ENCODE measurements at places on chromosomes 12 and 14.

- DNase-seq, result no peak
Measured at GRCh38 chr14:22388669-22389595, 200.1 kb downstream of the DAD1 start.

GRCh38 chr14:41830714-41831406 lies 224.2 kb downstream of the LRFN5 start:
- DNase-seq, result no peak

DNA sequence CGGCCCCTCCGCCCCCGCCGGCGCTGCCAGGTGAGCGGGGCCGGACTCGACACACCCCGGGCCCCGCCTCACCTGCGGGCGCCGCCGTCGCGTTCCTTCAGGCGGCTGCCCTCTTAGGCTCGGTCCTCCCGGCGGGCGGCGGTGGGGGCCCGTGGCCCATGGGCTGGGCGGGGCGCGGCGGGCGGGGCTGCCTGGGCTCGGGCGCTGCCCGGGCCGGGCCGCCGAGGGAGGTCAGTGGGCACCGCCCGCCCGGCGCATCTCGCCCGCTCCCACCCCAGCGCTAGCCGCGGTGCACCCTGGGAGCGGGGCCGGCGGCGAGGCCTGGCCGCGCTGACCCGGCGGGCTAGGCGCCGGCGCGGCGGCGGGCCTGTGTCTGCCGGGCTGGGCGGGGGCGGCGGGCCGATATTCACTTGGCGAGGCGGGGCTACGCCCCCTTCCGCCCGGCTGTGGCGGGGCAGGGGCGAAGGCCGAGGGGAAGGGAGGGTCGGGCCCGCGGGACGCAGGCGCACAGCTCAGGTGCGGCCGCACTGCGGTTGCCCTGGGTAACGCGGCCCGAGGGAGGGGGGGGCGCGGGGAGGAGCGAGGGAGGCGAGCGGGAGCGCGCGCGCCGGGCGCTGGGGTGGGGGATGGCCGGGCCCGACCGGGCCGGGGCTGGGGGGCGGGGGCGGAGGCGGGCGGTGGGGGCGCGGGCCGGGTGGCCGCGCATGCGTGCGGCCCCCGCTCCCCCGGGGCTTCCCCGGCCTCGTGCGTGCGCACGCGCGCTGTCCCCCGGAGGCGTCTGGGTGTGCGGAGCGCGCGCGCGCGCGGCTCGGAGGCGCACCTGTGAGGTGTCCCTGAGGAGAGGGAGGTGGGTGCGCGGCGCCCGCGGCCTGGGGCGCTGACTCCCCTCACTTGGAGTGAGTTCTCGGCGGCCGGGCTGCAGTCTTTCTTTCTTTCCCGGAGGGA lies at the start of the genes CCDC92 and ZNF664:
TSS of gene CCDC92 (minus strand) at position 375 of the 945 bp plus-strand sequence. CDS start 28,526 bp downstream, outside the sequence.
TSS of gene ZNF664 (plus strand) at position 759 of the 945 bp plus-strand sequence. CDS start 38,930 bp downstream, outside the sequence.
- peak; percentile 94 for DNase-seq

DNA sequence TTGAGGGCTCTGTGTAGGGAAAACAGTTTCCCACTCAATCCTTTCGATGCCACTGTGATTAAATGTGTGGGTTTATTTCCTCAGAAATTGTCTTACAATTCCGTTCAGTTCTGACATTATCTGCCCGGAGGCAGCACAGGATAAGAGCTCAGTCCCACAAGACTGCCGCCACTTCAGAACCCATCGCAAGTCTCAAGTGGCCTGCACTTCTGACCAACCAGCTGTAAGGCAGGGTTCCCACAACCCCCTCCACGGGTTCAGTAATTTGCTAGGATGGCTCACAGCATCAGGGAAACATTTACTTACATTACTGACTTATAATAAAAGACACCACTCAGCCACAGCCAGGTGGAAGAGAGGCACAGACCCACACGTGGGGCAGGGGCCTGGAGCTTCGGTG lies 17.2 kb downstream of the BDKRB2 start:
- no peak for DNase-seq

DNA sequence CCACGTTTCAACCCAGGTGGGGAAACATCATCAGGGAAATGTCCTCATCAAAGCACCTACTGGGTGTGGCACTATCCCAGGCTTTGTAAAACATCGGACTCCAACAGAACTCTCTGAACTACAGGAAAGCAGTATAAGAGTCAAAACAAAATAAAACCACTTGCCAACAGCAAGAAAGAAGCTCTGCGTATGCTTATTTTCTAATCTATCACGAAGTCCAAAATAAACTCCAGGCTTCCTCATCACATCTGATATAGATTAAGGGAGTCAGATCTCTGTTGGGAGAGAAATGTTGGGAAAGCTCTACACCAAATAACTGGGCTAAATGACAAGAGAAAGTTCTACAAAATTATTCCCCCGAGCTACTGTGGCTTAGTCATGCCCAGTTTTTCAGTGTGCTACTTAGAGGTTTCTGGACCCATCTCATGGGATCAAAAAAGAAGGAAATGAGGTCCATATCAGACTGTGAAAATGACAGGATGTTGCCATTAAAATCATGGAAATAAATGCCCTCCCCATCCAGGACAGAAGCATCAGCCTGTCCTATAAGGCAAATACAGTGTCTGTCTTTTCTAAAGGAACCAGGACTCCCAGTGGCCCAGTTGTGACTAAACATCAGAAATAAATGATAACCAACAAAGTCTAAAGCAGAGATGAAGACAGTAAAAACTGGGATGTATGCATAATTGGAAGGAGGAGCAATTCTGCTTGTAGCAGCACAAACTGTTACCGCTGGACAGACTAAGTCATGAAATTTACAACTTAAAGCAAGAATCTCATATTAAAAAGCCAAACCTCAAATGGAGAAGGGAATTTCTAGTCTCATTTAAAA lies 149.5 kb downstream of the STXBP6 start:
- DNase-seq, result no peak

GRCh38 chr12:131166717-131167116 lies 213.0 kb downstream of the ADGRD1 start:
- no peak for DNase-seq

DNA sequence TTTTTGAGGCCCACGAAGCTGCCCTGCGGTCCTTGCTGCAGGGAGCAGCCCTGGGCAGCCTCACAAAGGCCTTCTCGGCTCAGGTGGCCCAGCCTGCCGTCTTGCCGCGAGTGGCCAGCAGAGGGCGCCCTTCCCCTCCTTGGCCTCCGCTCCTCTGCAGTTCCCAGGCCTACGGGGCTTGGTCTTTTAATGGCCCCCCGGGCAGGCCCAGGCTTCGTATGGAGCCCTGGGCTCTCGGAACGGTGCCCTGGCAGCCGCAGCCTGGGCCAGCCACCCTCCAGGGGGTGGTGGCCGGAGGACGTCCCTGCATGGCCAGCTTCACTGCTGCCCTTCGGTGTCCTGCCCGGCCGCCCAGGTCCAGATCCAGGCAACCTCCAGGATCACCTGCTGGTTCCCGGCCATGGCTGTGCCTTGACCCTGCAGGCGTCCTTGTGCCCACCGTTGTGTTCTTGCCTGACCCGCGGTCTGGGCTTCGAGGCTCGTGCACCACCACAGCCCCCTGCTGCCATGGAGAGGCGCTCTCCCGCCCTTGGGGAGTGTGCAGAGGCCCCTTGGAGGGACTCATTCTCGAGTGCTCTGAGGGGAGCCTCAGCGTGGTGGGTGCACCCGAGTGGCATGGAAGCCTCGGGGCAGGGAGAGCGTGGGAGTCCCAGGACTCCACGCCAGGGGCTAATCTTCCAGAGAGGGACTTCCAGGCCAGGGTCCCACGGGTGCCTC lies 9.4 kb downstream of the ASPG start:
- DNase-seq, result peak; percentile 67

- peak; percentile 45 for DNase-seq
Measured at GRCh38 chr14:71322655-71323250, 415.5 kb downstream of the PCNX1 start.

- DNase-seq, result no peak
Measured at GRCh38 chr12:40054555-40055227, 51.2 kb downstream of the SLC2A13 start.

GRCh38 chr12:91947459-91947858 lies 198.2 kb downstream of the BTG1 start:
- peak; percentile 21 for DNase-seq

- peak; percentile 69 for DNase-seq
Measured at GRCh38 chr14:32259368-32260013, 56.4 kb upstream of the RNU6-8 start.

- no peak for DNase-seq
Measured at GRCh38 chr14:56812364-56813141, 2.3 kb upstream of the OTX2 start.

DNA sequence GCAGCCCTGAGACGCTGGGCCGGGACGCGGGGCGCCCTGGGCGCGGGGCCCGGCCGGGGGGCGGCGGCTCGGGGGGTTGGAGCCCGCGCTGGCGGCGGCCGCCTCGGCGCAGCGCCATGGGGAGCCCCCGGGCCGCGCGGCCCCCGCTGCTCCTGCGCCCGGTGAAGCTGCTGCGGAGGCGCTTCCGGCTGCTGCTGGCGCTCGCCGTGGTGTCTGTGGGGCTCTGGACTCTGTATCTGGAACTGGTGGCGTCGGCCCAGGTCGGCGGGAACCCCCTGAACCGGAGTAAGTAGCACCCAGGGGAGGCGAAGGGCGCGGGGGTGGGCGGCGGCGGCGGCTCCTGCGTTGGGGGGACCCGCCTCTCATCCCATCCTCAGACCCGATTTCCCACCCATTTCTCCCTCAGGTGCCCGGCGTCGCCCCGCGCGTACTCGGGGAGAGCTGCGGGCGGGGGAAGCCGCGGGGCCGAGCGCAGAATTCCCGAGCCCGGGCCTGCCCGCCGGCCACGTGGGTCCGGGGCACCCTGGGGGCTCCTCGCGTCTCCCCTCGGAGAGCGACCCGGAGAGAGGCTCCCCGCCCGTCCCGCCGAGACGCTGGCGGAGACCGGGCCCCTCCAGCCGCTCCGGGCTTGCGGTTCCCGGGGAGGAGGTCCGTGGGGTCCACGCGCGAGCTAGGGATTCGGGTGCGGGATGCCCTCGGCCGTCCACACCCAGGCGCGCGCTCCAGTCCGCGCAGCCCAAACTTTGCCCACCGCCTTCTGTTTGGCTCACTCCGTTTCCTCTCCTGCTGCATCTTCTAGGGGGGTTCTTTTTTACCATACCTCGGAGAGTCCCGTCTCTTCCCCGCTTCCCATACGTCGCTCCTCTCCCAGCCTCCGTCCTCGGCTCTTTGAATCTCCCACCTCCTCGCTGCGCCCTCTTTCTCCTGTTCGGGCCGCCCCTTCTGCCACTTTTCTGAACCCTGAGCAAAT lies 807 bp downstream of the B4GALNT3 start:
- DNase-seq, result peak; percentile 13
